Stimulated activated CD8-positive, alpha-beta memory T cell treated with anti-CD3 and anti-CD28 coated beads, Interleukin-4, amount 100 ng/mL, for 1 hour (primary cell): ENCODE measurements at places on chromosomes 2 and 18.

GRCh38 chr18:75065251-75066000 is 143.5 kb downstream of the PTGR3 start:
- no peak for DNase-seq

- no peak for DNase-seq
Measured at GRCh38 chr2:150522269-150522668, 34.8 kb upstream of the RND3 start.

GRCh38 chr2:5942204-5942603 is 250.0 kb downstream of the SOX11 start:
- DNase-seq = no peak

DNA sequence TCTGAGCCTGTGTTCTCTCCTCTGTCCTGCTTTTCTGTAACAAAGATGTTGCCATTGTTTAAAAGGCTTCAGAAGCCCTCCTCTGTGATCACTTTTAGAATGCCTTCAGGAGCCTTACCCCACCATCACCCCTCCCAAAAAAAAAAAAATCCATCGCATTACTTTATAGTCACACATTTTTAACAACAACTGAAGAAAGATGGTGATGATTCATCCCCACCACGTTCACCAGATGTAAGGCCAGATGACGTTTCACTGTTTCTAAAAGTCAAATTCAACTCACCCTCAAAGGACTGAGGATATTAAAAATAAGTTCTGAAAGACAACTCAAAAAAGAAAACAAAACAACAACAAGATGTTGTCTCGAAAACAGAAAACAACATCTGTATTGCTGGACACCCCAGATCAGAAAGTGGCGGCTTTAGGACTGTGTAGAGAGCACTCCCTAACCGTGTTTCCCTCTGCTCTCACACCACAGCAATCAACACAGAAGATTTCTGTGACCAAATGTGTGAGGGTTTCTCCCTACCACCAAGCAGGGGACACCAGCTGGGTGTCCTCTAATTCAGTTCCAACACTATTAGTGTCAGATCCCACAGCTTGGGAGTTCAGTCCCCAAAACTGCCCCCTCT is 61.9 kb upstream of the CREB1 start:
- DNase-seq = no peak

GRCh38 chr18:79760881-79761280 is 36.9 kb upstream of the KCNG2 start:
- no peak for DNase-seq

DNA sequence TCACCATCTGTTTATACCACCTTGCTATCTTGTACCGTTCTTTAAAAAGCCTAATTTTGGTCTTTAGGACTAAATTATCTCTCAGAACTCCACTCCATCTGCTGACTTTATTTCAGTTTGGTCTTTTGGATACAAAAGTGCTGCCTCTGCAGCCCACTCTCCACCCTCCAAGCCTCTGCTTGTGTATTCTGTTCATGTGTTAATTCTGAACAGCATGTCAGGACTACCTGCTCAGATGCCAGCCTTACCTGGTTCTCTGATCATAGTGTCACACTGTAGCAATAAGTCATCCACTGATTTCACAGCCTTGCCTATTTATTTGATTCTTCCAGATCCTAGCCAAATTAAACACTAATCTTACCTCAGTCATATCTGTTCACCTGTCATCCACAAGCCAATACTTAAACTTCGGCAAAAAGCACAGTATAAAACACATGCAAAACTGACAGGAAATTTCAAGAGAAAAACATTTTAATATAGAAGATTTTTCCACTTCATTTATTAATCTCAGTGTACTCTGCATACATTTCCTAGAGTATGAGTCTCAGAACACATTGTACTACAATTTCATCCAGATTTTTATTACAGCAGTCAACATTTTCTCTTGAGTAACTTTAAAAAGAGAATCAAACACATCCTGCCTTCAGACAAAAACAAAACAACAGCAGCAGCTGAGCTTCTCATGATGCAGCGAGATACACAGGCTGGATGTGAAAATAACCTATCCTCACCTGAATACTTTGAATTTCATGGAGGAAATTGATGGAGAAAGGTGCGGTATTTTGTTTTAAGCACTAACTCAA is 64.9 kb downstream of the PPP1R1C start:
- no peak for DNase-seq

DNA sequence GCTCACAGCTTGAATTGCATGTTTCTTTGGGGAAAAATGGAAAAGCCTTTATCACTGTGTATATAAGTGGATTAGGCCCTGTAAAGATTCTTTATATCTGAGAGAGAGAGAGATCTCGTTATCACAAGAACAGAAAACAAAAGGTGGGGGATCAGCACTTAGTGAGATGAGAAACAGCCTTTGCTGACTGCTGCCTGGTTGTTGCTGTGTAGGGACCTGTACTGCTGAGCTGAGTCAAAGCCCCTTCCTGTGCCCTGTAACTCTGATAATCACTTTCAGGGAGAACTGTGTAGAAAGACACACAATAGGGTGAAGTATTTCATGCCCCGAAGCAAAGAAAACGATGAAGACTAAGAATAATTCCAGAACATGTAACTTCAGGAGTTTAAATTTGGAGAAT is 30.6 kb upstream of the FAM237A start:
- DNase-seq = no peak

DNA sequence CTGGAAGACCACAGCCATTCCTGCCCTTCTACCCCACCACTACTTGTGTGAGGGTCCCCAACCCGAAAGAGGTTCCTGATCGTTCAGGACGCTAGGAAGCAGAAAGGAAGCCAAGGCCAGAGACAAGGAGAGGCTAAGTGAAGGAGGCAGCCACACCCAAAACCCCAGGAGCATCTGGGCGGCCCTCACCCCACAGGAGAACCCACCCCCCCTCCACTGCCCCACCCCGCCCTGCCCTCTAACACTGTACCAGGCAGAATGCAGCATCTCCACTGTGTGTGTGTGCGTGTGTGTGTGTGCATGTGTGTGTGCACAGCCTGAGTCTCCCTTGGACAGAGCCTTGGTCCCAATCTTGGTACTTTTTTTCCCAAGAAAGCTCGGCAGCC is 207.5 kb upstream of the HAAO start:
- DNase-seq = no peak

DNA sequence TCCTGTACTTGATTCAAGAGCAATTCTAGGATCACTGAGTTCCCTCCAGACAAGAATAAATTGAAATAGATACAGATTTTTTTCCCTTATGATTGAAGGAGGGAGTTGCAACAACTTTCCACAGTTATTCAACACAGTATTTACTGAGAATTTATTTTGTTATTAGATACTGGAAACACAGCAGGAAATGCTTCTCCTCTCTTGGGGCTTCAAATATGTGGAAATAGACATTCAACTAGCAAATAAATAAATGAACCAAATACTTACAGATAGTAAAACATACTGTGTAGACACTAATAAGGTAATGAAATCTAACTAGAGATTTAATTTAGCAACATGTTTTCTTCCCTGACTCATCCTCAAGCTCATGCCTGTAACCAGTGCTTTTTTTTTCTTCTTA is 169.2 kb downstream of the LNPK start:
- DNase-seq = no peak

DNA sequence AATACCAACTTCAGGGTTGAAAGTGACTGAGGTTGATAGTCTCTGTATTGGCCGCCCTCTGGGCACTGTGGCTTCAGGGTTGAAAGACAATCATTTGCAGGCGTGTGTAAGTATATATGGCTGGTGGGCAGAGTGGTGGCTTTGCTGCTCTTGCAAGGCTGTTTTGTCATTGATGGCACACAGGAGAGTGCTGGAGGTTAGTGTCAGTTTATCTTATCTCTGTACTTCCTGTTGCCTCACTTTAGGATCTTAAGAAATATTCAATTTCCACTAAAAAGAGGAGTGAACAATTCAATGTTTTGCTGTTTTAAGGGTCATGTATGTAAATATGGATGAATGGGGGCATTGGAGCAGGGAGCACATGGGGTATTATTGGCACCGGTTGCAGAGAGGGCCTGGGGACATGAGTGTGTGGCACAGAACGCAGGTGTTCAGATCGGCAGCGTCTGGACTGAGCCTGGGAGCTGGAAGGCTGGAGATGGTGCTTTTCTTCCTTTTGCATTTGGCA is 51.5 kb downstream of the NCK2 start:
- DNase-seq = no peak

DNA sequence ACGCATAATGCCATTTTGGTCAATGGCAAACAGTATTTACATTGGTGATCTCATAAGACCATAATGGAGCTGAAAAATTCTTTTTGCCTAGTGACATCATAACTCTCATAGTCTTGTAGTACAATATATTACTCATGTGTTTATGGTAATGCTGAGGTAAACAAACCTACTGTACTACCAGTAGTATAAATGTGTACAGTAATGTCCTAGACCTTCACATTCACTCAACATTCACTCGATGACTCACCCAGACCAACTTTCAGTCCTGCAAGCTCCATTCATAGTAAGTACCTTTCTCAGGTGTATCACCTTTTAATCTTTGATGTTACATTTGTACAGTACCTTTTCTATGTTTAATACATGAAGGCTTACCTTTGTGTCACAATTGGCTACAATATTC is 558.2 kb upstream of the PIK3C3 start:
- DNase-seq = no peak

- no peak for DNase-seq
Measured at GRCh38 chr2:105843476-105844374, 99.0 kb downstream of the NCK2 start.

DNA sequence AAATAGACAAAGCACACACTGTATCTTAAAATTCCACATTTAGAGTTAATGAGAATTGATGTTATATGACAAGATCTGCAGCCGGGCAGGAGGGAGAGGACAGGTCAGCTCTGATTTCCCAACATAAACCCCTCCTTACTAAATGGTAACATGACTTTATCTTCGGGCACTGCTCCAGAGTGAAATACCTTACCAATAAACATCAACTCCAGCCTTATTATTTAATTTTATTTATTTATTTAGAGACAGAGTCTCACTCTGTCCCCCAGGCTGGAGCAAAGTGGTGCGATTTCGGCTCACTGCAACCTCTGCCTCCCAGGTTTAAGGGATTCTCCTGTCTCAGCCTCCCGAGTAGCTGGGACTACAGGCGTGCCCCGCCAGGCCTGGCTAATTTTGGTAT is 1.7 kb downstream of the CYB5A start:
- DNase-seq = no peak

- DNase-seq = no peak
Measured at GRCh38 chr2:10173258-10174005, 50.9 kb downstream of the RRM2 start.

DNA sequence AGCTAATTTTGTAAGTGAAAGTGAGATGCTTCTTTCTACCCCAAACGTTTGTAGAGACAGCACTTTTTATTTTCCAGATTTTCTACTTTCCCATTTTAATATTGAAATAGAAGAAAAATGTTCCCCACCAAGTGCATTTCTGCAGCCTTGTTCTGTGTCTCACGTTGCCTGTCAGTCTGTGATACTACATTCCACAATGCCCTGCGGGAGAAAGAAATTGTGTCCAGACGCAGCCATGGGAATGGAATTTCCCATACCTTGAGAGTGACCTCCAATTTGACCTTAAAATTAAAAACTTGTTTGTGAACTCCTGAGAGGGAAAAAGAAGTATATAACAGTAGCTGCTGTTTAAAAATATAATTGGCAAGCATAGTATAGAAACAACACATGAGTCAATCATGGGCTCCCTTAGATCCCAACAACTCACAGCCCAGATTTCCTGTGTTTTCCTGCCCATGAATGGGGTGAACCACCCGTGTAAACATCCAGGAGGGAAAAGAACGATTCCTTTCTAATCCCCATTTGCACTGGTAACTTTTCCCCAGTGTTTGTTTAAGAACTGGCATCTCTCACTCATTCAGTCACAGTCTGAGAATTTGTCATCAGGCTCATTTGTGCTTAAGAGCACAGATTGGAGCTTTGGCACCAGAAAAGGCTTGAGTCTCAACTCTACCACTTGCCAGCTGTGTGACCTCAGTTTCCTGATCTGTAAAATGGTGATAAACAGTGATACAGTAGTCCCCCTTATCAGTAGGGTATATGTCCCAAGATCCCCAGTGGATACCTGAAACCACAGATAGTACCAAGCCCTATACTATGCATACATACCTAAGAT is 166.1 kb upstream of the ZNF521 start:
- no peak for DNase-seq

- DNase-seq = no peak
Measured at GRCh38 chr2:197628043-197628500, 47.3 kb downstream of the RFTN2 start.

- DNase-seq = no peak
Measured at GRCh38 chr2:234996069-234996940, 44.5 kb downstream of the SH3BP4 start.

DNA sequence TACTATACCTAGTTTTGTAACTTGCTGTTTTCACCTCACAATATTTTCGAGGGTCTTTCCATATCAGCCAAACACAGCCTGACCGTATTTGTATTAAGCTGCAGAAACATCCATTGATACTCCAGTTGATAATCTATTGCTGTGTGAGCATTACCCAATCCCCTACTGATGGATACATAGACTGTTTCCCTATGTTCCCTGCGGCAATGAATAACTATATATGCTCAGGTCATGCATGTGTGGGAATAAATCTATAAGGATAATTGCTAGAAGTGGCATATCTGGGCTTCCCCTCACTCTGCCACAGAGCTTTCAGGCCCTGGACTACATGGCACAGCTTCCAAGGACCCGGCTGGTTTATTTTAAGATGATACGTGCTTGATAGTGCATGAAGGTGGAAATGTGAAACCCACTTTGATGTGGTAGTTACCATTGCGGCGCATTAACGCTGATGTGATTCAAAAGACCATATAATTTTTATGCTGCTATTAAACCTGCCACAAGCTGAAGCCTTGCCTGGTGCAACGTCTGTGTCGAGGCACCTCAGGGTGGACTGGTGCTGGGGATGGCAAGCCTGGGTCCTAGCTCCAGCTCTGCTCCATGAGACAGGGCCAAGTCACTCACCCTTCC is 130.8 kb upstream of the MSH6 start:
- DNase-seq = no peak

DNA sequence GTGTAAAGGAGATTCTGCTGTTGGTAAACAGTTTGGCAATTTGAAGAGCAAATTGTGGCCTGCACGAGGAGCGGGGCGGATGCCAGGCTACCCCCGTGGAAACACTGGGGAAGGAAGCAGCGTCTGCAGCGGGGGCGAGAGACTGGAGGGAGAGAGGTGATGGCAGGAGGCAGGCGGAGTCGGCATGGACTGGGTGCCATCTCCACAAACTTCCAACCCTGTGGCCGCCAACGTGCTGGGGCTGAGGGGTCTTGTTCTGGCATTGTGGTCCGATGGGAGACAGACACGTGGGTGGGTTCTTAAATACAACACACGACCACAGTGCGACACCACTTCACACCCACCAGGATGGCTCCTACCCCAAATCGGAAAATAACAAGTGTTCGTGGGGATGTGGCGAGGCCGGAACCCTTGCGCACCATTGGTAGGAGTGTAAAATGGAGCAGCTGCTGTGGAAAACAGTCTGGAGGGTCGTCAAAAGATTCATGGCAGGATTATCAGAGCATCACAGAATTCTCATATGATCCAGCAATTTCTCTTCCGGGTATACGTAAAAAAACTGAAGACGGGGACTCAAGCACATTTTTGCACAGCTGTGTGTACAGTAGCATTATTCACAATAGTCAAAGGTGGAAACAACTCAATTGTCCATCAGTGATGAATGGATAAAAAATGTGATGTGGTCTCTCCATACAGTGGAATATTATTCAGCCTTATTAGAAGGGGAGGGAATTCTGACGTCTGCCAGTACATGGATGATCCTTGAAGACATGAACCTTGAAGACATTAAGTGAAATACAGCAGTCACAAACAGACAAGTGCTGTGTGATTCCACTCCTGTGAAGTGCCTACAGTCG is 82.4 kb upstream of the HPCAL1 start:
- no peak for DNase-seq
